Tibial nerve (tissue), 4 donors: ENCODE measurements at places on chromosomes 1 and 21.
A peak's percentile ranks its signal among the peaks of the same experiment; 100 is the strongest.

DNA sequence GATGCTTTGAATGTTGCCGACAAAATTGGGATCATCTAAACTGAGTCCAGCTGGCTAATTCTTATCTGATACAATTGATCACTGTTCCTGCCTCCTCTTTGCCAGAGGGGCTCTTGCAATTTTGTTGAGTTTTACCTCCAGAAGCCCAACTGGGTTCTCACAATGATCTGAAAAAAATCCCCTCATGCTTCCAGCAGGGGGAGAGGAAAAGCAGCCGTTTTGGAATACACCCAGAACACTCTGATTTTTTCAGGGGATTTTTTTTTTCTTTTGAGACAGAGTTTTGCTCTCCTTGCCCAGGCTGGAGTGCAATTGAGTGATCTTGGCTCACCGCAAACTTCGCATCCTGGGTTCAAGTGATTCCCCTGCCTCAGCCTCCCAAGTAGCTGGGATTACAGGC lies 13.9 kb upstream of the RERE start:
- no peak for DNase-seq
- H3K36me3 ChIP-seq = no peaks in the 10 kb centered on the region
- no peak overlapping the region for H3K27ac ChIP-seq
- H3K27me3 ChIP-seq = no peaks in the 10 kb centered on the region

GRCh38 chr21:31848326-31848985 lies 24.4 kb upstream of the HUNK start:
- no peak overlapping the region for H3K4me3 ChIP-seq
- H3K36me3 ChIP-seq = no peaks in the 10 kb centered on the region
- no peak for DNase-seq

- H3K4me1 ChIP-seq = no peaks in the 10 kb centered on the region
- no peak overlapping the region for H3K27ac ChIP-seq
- H3K36me3 ChIP-seq = no peaks in the 10 kb centered on the region
- DNase-seq = no peak
These were observed 23.9 kb downstream of the COL6A1 start for GRCh38 chr21:46005481-46005881.

DNA sequence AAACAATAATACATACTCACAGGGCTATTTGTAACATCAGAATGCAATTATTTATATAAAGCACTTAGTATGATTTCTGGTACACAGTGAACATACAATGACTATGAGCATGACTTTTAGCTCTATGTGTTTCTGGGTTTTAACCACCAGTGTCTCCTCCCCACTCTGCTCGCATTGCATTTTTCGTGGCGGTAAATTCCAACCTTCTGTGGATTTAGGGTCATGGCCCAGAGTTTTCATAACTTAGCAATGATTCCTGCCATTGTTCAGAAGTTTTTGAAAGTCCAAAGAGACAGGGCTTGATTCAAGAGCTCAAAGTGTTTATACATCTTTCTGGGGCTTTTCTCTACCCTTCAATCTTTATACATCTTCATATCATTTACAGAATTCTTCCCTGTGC lies 191.3 kb downstream of the BACH1 start:
- no peaks in the 10 kb centered on the region for H3K27me3 ChIP-seq
- H3K36me3 ChIP-seq = no peaks in the 10 kb centered on the region
- H3K27ac ChIP-seq = no peak overlapping the region
- DNase-seq = no peak
- no peaks in the 10 kb centered on the region for H3K4me1 ChIP-seq

GRCh38 chr1:77313491-77313890 lies 31.7 kb downstream of the AK5 start:
- no peaks in the 10 kb centered on the region for H3K4me1 ChIP-seq
- no peak for DNase-seq
- H3K36me3 ChIP-seq = no peaks in the 10 kb centered on the region

DNA sequence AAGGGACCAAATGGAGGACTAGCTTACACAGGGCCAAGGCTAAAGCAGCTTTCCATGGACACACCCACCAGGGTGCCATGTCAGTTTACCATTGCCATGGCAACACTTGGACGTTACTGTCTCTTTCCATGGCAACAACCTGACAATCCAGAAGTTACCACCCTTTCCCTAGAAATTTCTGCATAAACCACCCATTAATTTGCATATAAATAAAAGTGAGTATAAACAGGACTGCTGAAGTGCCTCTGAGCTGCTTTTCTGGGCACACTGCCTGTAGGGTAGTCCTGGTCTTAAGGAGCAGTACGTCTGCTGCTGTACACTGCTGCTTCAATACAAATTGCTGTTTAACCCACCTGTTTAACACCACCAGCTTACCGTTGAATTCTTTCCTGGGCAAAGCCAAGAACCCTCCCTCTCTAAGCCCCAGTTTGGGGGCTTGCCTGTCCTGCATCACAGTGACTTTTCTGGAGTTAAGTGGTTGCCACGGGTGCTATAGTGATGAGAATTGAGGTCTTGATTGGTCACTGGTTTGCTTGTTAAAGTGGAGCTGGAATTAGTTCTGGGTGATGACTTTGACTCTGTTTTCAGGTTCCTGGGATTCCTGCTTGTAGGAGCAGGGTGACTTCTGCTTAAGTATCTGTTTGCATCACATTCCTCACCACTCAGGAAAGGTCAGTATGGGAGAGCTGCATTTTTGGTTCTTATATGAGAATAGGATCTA lies 83.2 kb downstream of the CLDN17 start:
- H3K27me3 ChIP-seq = no peaks in the 10 kb centered on the region
- no peaks in the 10 kb centered on the region for H3K36me3 ChIP-seq
- no peak for DNase-seq
- H3K4me3 ChIP-seq = no peak overlapping the region

GRCh38 chr1:89941110-89941766 lies 53.7 kb upstream of the ZNF326 start:
- no peak for DNase-seq
- no peak overlapping the region for H3K27ac ChIP-seq
- H3K4me3 ChIP-seq = no peak overlapping the region
- no peaks in the 10 kb centered on the region for H3K36me3 ChIP-seq
- H3K27me3 ChIP-seq = no peaks in the 10 kb centered on the region

- H3K4me3 ChIP-seq = no peak overlapping the region
- H3K27me3 ChIP-seq = no peaks in the 10 kb centered on the region
- H3K27ac ChIP-seq = no peak overlapping the region
- H3K4me1 ChIP-seq = peaks cover 6% of the 10 kb centered on the region
These were observed 5.6 kb upstream of the SLC5A9 start for GRCh38 chr1:48216941-48217340.

DNA sequence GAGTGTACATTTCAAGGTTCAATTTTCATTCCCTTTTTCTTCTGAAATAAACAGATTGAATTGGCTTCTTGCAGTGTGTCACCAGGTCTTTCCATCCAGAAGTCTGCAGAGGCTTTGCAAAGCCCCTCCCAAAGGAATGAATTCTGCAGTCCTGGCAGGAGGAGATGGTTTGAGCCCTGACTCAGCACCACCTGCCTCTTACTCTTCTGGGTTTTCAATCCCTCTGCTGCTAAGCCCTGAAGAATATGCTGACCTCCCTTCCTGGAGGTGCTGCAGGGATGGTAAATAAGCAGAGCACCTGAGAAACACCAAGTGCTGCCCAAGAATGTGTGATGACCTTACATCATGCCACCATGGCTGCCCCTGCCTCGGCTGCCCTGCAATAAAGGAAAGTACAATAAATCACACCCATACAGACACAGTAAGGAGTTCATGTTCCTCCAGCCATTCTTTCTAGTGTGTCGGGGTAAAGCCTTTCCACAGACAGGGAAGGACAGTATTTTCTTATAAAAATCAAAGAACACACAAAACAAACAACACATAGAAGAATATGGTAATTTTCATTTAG lies 209.2 kb downstream of the ZNF326 start:
- H3K27ac ChIP-seq = no peak overlapping the region
- H3K4me3 ChIP-seq = no peak overlapping the region
- no peaks in the 10 kb centered on the region for H3K36me3 ChIP-seq
- no peak for DNase-seq
- H3K27me3 ChIP-seq = no peaks in the 10 kb centered on the region

GRCh38 chr1:200398373-200398772 lies 11.5 kb downstream of the ZNF281 start:
- H3K4me1 ChIP-seq = no peaks in the 10 kb centered on the region
- no peak overlapping the region for H3K27ac ChIP-seq
- no peak overlapping the region for H3K4me3 ChIP-seq
- DNase-seq = no peak
- H3K36me3 ChIP-seq = no peaks in the 10 kb centered on the region
- no peaks in the 10 kb centered on the region for H3K27me3 ChIP-seq

DNA sequence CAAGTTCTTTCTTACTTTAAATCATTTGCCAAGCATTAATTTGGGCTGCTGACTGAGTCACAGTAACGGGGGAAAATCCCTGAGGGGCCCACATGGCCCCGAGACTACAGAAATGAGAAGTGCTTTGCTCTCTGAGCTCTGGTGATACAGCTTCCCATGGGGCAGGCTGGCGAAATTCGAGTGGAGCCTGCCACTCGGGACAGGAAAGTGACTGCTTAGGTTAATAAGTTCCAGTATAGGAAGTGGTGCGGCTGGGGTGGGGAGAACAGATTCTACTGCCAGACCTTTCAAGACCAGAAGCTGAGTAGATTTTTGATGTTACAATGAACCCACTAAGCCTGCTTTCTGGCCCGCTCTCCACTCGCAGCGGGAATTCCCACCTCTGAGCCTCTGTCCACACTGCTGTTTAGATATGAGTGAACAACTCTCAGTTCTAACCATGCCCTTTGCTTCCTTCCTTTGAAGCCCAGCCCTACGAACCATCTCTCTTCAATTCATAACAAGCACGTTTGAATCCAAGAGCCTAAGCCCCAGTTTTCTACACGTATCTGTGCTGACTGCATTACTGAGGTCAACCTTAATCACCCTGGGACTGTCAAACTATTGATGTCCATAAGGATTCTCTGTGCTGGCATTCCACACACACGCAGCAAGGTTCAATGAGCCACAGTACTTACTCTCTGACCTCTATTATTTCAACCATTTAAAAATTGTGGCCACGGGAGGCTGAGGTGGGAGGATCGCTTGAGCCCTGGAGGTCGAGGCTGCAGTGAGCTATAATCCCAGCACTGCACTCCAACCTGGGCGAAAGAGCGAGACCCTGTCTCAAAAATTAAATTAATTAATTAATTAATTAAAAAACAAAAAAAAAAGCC lies 9.6 kb downstream of the ZBTB17 start:
- peaks cover 29% of the 10 kb centered on the region for H3K4me1 ChIP-seq
- no peak overlapping the region for H3K4me3 ChIP-seq
- no peak for DNase-seq
- no peaks in the 10 kb centered on the region for H3K27me3 ChIP-seq
- peak overlapping the region; percentile 28 for H3K27ac ChIP-seq

GRCh38 chr1:78919150-78919549 lies 87.4 kb downstream of the ADGRL4 start:
- no peak for DNase-seq
- H3K27me3 ChIP-seq = no peaks in the 10 kb centered on the region
- no peaks in the 10 kb centered on the region for H3K4me1 ChIP-seq
